ENCODE measurements at places on chromosomes 6 and 20.

- DNase-seq: peak; percentile 98
Measured at GRCh38 chr6:56091159-56091869, 156.1 kb downstream of the COL21A1 start.

DNA sequence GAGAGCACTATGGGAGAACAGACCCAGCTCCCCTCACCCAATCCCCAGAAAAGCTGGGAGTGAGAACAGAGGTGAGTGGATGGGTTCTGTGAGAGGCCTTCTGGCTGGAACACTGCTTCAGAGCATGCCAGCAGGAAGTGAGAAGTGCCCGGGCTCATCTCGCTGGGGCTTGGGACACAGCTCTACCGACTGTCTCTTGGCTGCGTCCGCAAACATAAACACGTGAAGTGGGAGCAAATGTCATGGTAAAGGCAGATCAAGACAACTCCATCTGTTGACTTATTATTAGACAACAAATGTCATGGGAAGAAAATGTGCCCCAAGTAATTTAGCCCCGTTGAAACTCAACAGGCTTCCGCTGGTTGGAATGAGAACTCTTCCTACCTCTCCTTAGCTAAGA is 25.9 kb downstream of the GNAS-AS1 start:
- DNase-seq: no peak

GRCh38 chr6:89984926-89985750 is 90.9 kb downstream of the GJA10 start:
- DNase-seq: no peak

- no peak for DNase-seq
Measured at GRCh38 chr6:154824076-154824475, 90.9 kb downstream of the SCAF8 start.

DNA sequence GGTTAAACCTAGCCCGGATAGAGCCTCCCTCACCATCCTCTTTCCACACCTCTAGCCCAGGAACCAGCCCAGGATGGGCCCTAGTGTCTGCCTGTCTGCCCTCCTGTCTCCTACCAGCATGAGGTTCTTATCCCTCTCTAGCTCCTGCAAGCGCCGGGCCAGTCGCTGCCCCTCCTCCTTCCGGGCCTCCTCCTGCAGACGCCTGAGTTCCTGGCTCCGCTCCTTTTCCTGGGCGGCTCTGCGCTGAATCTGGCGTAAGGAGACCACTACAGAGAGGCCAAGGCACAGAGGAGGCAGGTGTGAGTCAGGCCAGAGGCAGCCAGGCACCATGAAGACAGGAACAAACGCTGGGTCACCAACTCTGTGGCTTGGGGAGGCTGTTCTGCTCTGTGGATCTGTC is 4.3 kb upstream of the PSORS1C2 start:
- peak; percentile 34 for DNase-seq

DNA sequence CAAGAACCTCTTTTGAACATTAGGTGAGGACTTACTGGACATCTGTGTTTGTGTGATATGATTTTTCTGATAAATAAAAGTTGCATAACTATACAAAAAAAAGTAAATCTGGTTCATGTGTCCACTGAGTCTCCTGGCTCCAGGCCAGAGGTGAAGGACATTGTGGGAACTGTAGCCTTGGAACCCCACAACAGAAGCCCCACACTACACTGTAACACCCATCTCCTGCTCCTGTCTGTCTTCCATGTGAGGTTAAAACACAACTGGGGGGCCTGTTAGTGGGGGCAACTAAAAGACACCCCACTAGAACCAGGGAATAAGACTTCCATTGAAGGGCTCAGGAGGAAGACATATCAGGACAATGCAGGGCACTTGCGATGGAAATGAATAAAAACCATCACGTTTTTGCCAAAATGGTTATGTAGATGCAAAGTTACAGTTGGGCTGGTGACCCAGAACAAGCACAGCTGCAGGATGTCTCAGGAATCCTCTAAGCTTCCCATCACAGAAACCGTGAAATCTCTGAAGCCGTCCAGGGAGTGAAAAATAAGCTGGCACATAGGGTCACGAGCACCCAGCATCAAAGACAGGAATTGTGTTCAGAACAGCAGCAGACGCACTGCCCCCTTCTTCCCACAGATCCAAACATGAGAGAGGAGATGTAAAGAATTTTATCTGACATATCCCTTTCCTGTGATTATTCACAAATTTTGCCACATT is 36.7 kb upstream of the PCSK2 start:
- DNase-seq: no peak

DNA sequence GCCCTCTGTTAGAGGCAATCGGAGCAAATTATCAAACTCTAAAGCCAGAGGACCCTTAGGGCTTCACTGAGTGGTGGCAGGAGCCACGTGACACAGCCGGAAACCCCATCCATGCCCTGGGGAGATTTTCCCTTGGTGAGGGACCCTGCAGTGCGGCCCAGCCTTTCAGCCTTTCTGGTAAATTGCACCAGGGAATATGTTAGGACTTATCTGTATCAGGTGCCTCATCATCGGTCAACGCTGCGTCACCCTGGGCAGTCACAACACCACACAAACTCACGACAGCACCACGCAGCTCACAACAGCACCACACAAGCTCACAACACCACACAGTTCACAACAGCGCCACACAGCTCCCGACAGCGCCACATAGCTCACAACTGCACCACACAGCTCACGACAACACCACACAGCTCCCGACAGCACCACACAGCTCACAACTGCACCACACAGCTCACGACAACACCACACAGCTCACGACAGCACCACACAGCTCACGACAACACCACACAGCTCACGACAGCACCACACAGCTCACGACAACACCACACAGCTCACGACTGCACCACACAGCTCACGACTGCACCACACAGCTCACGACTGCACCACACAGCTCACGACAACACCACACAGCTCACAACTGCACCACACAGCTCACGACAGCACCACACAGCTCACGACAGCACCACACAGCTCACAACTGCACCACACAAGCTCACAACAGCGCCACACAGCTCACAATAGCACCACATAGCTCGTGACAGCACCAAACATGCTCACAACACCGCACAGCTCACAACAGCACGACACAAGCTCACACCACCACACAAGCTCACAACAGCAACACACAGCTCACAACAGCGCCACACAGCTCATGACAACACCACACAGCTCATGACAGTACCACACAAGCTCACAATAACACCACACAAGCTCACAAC is 199.0 kb downstream of the DLL1 start:
- DNase-seq: no peak

GRCh38 chr6:43901733-43902230 is 131.8 kb downstream of the VEGFA start:
- DNase-seq: no peak

- DNase-seq: no peak
Measured at GRCh38 chr6:44255871-44256774, 1.2 kb downstream of the SLC35B2 start.

DNA sequence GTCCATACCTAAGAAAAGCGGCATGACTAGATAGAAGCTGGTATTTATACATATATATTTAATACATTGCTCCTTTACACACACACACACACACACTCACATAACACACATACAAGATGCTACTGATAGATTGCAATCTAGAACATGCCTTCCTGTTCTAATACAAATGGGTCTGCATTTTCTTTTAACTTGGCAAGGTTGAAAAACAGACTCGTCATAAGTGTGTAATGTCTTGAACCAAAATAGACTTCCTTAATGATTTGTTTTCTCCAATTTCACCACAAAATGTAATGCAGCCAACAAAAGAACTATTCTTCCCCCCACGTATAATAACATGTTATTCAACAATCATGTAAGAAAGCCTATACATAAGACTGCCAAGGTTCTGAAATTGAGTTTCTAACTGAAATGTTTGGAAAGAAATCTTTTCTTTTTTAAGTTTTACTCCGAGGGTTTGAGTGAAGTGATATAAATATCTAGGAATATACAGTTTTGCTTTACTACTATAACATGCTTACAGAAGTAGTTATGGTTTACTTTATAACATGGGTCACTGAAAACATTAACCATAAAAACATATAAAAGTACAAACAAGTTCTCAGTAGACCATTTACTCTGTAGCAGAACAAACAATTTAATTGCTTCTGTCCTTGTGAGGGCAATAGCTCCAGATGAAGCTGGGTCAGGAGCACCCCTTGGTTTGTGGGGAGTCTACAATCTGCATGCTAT is 207.5 kb downstream of the FOXC1 start:
- no peak for DNase-seq

DNA sequence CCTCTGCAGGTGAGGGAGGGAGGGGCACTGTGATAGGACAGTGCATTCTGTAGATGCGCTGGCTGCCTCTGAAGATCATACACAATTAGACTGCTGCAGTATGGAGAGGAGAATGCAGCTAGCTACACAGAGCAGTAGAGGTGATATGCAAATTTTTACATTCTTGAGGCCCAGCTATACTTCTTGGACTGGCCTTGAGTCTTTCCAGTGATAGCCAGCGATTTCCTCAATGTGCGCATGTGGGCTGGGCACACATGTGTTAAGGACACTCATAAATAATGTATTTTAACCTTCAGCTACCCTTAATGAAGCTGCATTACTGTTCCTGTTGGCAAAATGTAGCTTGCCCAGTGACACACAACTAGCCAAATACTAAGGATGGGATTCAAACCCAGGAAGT is 19.0 kb downstream of the TTPAL start:
- DNase-seq: no peak

DNA sequence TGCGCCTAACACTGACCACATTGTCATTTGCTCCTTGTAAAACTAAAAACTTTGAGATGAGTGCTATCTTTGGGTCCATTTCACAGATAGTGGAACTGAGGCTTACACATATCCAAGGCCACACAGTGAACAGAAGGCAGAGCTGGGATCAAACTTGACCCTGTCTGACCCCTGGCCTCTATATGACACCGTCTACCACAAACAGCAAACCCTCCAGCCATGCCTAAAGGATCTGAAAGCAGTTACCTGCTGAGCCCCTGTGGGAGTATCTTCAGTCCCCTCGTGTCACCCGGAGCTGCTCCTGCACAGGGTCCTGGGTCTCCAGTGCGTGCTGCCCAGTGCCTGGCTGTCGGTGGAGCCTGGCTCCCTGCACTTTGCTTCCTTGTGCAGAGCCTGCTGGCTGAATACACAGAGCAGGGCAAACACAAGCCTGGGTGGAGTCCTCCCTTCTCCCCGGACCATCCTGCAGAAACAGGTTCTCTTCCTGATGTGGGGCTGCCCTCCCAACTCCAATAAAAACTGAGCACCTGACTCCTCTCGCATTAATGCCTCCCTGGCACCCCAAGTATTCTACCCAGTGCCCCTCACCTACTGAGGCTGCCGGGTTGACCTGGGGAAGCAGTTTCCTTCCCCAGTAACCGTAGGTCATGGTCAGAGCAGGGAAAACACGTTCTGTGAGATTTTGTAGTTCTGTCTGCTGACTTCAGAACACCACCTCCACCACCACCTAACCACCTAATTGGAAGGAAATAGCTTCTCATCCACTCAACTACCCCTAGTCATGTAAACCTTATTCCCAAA is at the start of gene BCAS1:
Gene BCAS1, minus strand, starts transcription at position 408 of the 801 bp plus-strand sequence. CDS start 11,876 bp downstream, outside the sequence.
- DNase-seq: no peak

- DNase-seq: no peak
Measured at GRCh38 chr6:32950010-32950409, 2.9 kb downstream of the HLA-DMA start.

GRCh38 chr20:2023151-2023550 is 29.3 kb upstream of the PDYN start:
- no peak for DNase-seq

DNA sequence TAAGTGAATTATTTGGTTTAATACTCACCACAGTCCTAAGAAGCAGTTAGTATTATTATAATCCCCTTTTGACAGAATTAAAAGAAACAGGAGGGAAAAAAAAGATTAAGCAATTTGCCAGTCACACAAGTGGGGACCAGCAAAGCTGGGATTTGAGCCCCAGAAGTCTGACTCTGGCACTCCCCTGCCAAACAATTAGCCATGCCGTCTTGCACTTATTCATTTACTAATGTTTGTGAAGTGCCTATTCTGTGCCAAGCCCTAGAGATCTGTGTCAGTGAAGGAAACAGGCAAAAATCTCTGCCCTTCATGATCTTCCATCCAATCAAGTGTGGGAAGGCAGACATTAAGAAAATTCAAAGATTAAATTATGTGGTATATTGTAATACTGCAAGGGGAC is 126.0 kb upstream of the TOP1 start:
- DNase-seq: no peak

DNA sequence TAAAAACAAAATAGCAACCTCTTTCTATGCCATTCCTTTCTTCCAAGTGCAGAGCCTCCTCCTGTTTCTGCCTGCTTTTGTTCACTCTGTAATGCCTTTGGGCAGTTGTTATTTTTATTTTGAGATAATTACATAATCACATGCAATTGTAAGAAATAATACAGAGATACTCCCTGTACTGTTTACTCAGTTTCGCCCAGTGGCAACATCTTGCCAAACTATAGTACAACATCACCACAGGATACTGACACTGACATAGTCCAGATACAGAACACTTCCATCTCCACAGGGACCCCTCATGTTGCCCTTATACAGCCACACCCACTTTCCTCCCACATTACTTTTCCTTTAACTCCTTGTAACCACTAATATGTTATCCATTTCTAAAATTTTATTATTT is 59.7 kb downstream of the BANF2 start:
- DNase-seq: no peak

- no peak for DNase-seq
Measured at GRCh38 chr20:53176134-53176533, 204.0 kb downstream of the TSHZ2 start.

DNA sequence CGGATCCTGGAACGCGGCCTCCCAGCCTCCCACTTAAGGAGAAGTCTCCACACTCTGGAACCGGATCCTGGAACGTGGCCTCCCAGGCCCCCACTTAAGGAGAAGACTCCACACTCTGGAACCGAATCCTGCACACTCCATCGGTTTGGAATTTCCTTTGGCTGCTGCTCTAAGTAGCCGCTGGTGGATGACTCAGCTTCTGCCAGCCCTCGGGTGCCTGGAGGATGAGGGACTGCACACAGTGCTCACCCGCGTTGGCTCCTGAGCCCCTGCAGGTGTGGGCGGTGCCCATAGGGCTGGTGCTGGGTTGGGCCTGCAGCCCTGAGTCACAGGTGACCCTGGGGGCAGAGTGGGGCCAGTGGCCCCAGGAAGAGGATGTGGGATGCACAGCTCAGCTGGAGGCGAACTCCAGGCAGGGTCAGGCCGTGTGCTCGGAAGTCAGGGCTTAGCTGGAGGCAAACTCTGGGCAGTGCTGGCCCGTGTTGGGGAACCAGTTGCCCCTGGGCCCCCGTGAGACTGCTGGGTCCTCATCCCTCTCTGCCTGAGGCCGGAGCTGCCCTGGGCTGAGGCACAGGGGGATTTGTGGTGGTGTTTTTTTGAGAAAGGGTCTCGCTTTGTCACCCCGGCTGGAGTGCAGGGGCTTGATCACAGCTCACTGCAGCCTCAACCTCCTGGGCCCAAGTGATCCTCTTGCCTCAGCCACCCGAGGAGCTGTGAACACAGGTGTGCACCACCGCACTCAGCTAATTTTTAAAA is 13.9 kb upstream of the TNFRSF6B start:
- DNase-seq: peak; percentile 99

DNA sequence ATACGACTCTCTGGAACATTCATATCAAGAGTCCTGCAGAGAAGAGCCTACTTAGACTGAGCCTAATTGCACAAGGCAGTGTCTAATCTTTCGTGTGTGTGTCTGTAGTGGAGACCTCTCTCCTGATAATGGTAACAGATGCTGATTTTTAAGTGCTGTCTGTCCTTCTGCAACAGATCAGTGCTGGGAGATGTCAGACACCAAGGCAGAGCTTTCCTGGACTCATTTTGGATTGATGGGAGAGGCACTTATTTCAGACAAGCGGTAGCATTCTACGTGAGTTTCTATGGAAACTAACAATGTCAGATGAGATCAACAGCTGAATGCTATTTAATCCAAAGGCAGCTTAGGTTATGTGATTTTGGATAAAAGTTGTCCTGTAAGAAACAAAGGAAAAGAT is 167.6 kb downstream of the PLCB4 start:
- DNase-seq: no peak
